ENCODE measurements at places on chromosomes 2 and 18.

DNA sequence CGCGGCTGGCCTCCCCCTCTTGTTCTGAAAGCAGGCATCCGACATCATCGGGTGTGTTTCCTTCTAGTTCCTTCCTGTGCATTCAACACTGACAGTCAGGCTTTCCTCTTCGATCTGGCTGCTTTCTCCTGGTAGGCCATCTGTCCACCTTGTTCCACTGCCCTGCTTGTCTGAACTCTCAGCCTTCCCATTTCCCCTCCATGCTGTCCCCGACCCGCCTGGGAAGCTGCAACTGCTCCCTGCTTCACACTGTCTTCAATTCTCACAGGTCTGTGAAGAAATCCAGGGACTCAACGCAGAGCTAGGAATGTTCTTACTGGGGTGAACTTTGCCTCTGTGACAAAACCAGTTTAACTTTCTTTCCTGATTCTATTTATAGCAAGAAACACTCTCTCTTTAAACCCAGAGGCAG lies 43.0 kb downstream of the KIF3C start:
- peak; percentile 64 for DNase-seq

DNA sequence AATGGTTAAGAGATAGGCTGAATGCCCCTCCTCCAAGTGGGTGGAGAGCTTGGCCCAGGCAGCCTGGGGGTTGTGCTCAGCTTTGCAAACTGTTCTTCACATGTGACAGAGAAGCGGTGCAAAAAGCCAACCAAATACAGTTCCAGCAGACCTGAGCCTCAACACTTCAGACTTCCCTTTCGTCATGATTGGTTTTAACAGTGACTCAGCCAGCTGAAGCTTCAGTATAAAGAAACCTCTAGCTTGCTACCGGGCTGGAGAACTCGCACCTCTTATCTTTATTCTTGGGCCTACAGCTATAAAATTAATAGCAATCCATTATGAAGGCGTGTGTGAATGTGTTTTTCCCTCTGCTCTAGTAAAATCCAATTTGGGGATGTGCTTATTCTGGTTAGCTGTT lies 20.0 kb downstream of the SETBP1 start:
- no peak for DNase-seq

DNA sequence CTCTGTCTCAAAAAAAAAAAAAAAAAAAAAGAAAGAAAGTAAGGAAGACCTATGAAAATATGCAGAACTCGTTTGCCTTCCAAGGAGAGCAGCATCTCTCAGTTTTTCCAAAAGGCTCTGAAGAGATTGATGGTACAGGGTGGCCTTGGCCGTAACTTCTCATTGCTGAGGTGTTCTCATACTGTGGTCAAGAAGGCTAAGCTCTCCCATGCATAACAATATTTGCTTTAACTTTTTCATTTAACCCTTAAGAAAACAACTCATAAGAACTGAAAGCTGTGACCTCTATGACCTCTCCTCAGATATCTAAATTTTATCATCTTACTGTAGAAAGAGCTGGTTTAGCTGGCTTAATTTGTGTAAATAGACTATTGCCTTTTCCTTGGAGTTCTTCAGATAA lies 37.1 kb upstream of the GATA6 start:
- no peak for DNase-seq

DNA sequence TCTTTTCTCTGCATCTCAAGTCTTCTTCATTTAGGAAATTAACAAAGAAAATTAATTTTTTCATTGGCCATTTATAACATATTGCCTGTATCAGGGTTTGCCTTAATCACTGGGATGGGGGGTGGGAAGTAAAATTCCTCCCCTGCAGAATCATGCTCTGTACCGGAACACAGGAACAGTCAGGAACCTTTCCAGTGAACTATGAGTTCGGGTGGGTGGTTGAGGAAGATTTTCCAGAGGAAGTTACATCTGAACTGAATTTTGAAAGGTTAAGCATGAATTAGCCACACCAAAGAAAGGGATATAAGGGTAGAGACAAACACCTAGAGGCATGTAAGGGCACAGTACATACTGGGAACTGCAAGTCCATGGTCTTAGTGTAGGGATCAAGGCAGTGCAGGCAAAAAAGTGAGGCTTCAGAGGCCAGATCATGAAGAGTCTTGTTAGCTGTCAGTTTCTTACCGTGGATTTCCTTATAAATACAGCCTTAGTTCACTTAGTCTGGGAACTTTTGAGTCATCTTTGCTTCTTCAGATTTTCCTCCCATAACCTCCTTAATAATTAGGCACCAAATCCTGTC lies 55.6 kb downstream of the FAM117B start:
- DNase-seq, result no peak

DNA sequence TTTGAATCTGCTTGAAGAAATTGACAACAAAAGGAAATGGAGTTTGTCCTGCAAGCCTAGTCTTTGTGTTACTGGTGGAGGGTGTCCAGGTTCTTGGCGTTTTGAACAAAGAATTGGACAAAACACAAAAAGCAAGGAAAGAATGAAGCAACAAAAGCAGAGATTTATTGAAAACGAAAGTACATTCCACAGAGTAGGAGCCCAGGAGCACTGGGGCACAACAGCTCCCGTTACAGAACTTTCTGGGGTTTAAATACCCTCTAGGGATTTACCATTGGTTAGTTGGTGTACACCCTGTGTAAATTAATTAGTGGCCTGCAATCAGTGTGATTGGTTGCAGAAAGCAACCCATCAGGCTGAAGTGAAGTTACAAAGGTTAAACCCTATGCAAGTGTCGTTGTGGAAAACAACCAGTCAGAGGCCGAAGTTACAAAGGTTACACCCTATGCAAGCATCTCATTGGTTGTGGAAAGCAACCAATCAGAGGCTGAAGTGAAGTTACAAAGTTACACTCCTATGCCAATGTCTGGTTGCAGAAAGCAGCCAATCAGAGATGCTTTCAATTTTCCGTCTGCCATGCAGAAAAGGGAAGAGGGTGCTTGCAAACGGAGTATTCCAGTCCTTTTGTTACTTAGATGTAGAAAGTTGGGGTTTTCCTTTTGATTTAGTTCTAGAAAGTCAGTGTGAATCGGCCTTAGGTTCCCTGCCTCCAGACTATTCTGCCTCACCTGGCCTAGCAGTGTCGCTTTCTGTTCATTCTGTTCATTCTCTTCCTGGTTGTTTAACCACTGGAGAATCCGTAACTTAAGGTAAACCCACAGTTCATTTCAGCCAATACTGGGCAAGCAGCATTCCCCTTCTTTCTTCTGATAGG lies 47.6 kb upstream of the PTH2R start:
- DNase-seq, result no peak

GRCh38 chr18:44792456-44793061 lies 111.9 kb downstream of the SETBP1 start:
- DNase-seq, result no peak

DNA sequence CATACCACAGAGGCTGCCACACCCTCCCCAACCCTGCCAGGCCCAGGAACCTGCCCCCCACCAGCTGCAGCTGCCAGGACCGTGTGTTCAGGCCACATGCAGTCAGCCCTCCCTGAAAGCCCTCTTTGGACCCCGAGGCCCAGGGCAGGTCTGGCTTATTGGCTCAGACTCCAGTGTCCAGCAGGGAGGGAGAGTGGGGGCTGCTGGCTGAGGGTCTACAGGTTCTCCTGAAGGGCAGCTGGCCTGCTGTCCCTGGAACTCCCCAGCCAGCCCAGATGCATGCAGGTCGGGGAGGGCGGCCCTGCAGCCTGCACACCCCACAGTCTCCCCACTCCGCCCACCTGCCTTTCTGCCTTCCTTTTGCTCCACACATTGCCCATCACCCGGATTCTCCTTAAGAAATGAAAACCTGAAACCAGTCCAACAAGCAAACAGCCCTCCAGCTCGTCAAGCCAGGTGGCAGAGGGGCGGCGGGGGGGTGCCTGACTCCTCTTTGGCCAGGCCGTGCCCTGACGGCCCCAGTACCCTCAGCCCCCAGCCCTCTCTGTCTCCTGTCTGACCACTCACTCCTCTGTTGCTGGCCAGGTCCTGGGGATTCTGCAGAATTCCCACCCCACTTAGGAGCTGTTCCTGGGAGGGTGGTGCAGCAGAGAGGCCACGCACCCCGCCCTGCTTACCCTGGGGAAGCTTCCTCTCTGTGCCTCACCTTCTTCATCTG lies 18.0 kb downstream of the GPR35 start:
- peak; percentile 76 for DNase-seq

DNA sequence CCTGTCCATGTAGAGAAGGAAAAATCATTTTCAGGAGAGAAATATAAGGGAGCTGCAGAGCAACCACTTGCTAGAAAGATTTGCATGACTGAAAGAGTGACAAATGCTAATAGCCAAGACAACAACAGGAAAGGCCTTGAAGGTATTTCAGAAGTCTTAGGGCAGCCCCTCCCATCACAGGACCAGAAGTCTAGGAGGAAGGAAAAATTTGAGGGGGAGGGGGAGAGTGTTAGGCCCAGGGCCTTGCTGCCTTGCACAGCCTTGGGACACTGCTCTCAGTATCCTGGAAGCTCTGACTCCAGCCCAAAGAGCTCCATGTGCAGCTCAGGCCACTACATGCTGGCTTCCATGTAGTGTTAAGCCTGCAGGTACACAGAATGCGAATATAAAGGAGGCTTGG lies 266.9 kb downstream of the GLI2 start:
- no peak for DNase-seq

DNA sequence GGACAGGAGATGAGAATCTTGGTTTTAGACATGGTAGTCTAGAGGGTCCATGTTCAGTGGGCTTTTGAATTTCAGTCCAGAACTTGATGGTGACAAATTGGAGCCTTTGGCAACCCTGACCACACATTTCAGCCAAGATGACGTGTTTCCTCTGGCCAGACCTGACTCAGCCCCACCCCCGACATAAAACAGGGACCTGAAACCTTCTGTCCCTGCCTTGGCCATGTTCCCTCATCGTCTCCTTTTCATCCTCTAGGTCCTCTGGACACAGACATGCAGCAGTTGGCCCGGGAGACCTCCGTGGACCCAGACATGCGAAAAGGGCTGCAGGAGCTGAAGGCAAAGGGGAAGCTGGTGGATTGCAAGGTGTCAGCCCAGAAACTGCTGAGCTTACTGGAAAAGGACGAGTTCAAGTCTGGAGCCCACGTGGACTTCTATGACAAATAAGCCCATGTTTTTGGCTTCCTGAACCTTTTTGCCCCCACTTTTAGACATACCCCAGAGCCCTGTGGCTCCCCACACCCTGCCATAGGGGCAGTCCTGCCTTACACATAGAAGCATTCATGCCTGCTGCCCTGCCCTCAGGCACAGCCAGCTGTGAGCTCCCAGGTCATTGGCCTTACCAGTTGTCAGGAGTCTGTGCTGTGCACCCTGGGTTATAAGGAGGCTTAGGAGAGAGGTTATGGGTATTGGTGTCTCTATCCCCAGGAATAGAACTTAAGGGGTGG lies 4.0 kb downstream of the SPR start:
- DNase-seq, result no peak

GRCh38 chr18:75179819-75180600 lies 28.9 kb downstream of the PTGR3 start:
- no peak for DNase-seq

DNA sequence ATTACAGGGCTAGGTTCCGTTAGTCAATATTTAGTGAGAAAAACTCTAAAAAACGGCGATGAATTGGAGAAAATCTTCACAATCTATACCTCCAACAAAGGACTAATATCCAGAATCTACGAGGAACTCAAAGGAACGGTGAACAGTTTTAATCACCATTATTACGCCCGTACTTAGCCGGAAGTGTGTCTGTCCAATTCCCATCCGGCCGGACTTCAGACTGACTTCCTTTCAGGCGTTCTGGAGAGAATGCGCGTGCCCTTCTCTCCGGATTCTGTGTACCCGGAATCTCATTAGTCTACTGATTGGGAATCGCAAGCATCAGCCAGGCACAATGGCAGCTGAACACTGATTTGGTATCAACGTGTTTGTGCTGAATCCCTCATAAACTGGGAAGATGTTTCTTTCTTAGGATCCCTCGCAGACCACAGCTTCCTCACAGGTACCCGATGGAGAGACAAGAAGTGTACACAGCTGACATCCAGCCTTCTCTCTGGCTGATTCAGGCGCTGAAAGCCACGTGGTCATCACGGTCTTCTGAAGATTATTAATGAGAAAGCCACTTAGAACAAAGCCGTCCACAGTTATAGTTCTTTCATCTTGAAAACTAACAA lies 239.9 kb downstream of the ZNF516 start:
- DNase-seq, result no peak

DNA sequence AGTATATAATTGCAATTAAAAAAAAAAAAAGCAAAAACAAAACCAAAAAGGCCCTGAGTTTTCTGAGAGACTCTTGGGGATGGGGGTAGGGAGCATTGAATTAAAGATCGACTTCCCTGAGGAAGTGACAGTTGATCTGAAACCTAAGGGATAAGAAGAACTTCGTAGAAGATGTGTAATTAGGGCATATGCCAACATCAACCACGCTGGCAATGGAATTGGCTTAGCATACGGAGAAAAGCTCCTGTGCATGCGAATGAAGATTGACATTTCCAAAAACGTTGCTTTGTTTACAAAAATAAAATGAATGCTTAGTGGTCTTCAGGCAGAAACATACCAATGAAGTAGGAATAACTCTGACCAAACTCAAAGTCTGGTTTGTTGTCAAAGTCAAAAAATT lies 307.6 kb upstream of the ZNF521 start:
- no peak for DNase-seq

- DNase-seq, result no peak
These were observed 3.3 kb downstream of the RDH14 start for GRCh38 chr2:18557121-18557520.

DNA sequence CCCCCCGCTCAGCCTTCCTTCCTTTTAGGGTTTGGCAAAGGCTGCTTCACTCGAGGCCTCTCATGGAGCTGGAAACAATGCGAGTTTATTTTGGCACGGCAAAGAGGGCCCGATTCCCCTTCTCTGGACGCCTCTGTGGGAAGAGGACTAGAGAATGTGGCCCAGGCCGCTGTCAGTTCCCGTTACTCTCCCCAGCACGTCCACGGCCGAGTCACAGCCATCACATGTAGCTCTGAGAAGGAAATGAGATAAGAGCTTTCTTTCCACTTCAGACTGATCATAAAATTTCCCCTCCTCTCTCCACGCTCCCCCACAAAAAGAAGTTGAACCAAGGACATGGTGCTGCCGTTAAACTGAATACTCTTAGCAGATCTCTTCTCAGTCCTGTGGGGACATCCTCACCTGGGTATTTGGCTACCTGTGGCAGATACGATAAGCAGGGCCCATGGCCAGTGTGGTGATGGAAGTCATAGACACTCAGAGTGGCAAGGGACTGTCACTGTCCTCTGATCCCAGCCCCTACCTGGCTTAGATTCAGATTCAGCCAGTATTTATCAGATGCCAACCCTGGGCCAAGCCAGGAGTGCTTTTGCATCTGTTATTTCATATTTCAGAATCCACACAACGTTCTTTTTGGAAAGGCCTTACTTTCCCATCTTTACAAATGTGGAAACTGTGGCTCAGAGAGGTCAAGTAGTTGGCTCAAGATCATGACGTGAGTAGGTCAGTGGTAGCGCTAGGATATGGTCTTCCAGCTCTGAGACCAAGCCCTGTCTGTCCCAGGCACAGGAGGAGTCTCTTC lies 101.2 kb downstream of the MCFD2 start:
- peak; percentile 97 for DNase-seq

DNA sequence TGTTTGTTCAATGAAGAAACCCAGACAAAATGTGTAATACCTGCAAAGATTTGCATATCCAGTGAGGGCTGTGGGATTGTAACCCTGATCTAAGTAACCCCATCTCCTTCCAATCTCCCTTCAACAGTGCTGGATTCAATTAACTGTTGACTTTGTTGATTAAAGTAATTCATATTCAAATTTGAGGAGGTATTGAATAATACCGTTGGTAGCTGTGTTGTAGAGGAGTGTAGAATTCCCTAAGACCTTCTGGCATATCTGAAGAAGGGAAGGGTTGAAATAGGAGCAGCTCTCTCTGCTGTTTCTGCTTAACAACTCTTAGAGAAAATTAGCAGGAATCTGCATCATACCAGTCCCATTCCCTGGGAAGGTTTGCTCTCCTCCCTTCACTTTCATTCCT lies 28.2 kb downstream of the MAIP1 start:
- no peak for DNase-seq

- DNase-seq, result no peak
These were observed 219.2 kb downstream of the SH3RF3 start for GRCh38 chr2:109348190-109348589.
